Stimulated activated CD8-positive, alpha-beta memory T cell treated with anti-CD3 and anti-CD28 coated beads, Interleukin-7, amount 100 ng/mL, for 48 hours (primary cell): ENCODE measurements at places on chromosomes 13 and 19.

- DNase-seq = no peak
These were observed 44.4 kb upstream of the ZNF91 start for GRCh38 chr19:23439623-23440022.

DNA sequence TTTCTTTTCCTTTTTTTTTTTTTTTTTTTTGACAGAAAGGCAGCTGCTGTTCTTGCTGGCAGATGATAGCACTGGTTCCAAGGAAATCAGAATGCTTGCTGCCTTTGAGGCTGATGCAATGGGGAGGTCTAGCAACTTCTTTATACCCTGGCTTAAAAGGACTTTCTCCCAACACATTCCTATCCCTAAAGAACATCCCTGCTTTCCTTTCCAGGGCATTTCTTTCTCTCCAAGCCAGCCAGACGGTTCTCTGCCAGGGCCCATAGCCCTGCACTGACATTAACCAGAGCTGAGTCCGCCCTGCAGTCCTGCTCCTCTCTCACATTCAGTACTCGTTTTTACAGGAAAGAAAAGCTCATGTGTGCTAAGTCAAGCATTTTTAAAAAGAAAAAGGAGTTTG lies 133.9 kb upstream of the WASF3 start:
- DNase-seq = no peak

- no peak for DNase-seq
These were observed 37.8 kb downstream of the GATAD2A start for GRCh38 chr19:19443283-19443682.

- DNase-seq = no peak
These were observed 39.3 kb downstream of the EFNA2 start for GRCh38 chr19:1324806-1325567.

DNA sequence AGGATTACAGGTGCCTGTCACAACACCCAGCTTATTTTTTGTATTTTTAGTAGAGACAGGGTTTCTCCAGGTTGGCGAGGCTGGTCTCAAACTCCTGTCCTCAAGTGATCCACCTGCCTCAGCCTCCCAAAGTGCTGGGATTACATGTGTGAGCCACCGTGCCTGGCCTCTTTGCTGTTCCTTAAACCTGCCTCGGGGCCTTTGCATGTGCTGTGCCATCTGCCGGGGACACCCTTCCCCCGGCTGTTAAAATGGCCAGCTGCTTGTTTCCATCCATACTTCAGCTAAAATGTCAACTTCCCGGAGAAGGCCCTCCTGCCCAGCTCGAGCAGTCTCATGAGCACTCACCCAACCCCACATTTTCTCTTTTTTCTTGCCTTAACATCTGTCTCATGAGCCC lies 19.1 kb upstream of the PDE4C start:
- DNase-seq = no peak

- DNase-seq = no peak
These were observed 294.5 kb downstream of the SLC7A1 start for GRCh38 chr13:29301027-29301426.
